Stimulated activated CD8-positive, alpha-beta memory T cell treated with anti-CD3 and anti-CD28 coated beads, Interleukin-4, amount 100 ng/mL, for 24 hours (primary cell): ENCODE measurements at places on chromosomes 6 and 20.

- DNase-seq, result no peak
Observed at GRCh38 chr6:47360388-47360787, 50.7 kb upstream of the TNFRSF21 start.

DNA sequence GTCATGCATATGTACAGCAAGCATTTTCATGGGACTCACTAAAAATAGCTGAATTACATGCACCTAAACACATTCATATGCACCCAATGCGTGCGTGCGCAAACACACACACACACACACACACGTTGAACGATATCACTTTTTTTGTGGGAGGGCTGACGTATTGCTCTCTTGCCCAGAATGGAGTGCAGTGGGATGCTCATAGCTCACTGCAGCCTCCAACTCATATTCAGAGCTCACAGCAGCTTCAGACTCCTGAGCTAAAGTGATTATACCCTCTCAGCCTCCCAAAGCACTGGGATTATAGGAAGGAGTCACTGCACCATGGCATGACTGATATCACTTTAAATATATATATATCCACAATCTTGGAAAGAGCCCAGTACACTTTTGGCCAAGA lies 620.4 kb upstream of the MANEA start:
- no peak for DNase-seq

DNA sequence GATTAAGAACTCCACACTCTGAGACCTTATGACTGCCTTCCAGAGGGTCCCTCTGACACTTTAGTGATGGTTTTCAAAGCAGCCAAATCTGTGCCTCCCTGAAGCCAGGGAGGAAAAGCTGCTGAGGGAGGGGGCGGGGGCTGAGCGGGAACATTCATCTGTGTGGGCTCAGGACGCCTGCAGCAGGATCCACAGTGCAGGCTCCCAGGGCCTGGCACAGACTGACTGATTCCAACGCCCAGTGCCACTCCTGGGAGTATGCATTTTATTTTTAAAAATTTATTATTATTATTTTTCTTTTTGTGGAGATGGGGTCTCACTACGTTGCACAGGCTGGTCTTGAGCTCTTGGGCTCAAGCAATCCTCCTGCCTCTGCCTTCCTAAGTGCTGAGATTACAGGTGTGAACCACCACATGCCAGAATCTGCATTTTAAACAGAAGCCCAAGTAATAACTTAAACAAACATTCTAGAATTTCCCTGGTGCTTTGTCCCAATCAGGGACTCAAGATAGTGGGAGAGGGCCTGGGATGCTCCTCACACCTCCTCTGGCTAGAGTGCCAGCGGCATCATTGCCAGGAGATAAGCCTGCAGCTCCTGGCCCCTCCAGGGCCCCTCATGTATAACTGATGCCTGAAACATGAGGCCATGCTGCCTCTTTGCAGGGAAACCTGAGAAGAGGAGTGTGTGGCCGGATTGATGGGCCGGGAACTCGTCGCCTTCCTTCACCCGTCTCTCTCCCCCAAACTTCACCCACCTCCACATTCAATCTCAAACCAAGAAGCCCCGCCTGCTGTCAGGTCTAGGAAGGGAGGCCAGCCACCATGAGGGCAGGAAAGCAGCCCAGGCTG lies 438 bp upstream of the TMC2 start:
- DNase-seq, result no peak

DNA sequence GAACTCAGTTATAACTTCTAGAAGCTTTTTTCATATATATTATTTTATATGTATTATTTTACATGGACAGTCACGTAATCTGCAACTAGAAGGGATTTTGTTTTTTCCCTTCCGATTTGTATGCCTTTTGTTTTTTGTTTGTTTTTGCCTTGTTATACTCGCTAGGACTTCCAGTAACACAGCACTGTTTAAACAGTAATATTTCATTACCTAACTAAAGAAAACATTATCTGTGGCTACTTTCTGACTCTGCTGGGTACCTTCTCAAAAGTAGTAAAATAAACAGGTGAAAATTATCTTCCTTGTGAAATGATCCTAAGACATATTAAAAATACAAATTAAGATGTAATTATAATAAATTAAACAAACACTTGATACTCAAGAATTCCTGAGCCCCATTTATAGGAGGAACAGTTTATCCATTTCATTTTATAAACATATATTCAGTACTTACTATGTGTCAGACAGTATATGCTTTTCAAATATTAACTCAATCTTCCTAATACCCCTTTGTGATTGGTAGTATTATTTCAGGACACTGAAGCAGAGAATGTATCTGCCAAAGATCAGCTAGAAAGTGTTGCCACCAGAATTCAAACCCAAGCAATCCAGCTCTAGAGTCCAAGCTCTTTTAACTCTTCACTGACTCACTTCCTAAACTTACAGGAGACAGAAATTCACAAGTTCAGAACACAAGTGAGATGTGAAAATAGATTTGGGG lies 65.3 kb downstream of the MAP3K5 start:
- DNase-seq, result no peak

DNA sequence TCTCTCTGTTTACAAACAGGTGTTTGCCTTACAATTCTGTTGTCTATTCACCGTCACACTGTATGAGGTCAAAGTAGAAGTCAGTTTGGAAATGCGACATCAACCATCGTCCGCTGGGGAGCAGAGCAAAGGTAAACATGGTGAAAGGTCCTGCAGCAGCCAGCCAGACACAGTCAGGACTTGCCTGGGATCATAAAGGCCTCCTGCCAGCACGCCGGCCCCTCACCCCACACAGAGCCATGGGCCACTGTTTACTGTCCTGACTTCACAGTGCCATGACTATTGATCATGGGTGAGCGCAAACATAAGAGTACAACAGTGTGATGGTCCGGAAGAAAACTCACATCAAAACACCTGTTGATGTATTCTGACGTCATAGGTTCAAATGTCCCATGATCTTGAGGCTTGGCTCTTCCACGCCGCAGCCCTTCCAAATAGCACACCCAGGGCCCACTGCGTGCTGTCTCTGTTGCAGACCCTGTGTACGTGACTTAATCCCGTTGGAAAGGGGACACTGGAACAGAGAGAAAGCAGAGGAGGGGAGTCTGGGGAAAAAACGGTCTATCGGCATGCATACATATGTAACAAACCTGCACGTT lies 16.9 kb upstream of the PPP1R3G start:
- no peak for DNase-seq

- no peak for DNase-seq
Observed at GRCh38 chr20:25508083-25508770, 77.1 kb downstream of the NINL start.

DNA sequence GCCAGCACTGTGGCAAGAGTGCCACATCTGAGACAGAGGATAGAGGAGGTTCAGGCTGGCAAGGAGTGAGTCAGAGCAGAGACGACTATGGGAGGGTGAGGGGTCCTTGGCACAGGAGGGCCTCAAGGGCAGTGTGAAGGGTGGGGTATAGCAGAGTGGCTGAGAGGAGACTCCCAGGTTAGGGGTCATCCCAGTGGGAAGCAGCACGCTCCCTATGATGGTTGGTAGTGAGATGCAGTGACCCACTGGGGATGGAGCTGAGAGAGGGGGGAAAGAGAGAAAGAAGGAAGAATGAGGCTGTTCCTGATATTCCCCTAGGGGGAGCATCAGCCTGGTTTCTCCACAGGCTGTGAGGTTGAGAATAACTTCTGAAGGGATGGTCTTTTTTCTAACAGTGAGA lies 97.3 kb downstream of the INSM1 start:
- no peak for DNase-seq

- peak; percentile 9 for DNase-seq
Observed at GRCh38 chr20:50450881-50451752, 59.1 kb upstream of the PTPN1 start.

- no peak for DNase-seq
Observed at GRCh38 chr6:107943626-107944439, 14.2 kb downstream of the SEC63 start.

- no peak for DNase-seq
Observed at GRCh38 chr6:14618759-14619418, 501.3 kb downstream of the CD83 start.

DNA sequence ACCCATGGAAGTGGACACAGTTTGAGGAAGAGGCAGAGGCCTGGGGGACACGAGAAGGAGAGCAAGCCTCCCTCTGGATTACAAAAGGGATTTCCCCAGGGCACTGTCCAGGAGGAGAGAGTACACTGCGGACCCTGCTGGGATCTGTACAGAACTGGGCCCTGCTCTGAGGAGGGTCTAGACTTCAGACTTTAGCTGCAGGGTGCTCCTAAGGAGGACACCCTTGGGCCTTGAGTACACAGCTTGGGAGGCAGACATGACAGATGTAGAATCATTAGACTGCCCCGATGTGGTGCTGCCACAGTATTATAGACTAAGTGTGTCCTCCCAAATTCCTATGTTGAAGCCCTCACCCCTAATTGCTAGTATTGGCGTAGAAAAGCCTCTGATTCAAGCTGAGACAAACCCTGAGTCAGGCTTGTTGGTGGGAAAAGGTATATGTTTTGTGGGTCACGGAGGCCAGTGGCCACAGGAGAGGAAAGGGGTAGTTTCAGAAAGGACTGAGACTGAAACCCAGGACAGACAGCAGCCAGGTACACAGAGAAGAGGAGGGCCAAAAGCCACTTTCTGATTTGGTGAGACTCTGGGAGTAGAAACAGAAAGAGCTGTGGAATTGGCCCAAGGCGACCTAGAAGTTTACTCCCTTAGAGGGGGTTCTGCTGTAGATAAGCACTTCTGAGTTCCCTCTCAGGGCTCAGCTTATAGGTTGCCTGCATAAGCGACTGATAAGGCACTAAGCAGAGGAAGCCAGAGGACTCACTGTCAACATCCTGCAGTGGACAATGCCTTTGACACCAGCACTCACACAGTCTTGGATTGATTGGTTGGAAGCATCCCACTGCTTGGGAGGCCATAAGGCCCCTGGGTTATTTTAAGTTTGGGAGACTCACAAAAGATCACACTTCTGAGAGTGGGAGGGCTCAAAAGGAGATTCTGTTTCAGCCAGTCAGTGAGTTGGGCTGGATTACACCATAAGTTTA lies 16.5 kb upstream of the SH3BGRL2 start:
- no peak for DNase-seq

GRCh38 chr6:155962276-155962675 lies 506.6 kb upstream of the NOX3 start:
- DNase-seq, result no peak

DNA sequence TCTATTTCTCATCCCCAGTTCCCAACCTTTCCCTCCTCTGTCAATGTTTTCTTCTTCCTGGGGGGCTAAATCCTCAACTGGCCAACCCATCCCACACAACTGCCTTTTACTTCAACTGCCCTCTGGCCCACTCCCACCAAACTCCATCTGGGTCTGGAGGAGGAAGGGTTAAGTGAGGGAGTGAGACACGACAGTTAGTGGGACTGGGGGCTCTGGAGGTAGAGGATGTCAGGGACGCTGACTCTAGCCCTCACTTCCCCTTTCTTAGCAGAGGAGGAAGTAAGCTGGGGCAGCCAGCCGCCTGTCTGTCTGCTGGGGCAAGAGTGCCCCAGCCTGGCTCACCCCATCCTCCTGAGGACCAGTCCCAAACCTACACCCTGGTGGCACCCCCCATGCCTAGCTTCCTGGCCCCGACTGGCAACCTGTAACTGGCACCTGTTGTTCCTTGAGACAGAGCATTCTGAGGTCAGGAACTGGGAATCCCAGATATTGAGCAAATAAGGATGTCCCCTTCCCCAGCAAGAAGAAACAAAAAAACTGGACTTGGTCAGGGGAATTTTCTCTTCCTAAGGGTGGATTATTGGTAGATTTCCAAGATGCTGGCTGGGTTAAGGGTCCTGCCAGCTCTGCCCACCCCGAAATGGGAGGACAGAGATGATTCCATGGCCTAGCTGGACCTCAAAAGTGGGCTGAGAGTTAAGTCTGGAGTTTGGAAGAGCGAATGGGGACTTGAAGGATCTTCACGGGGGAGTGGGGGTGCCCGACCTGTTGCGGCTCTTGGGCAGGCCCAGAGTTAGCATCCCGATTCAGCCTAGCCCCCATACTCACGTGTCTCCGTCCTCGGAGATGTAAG lies 971 bp downstream of the NFKBIE start:
- DNase-seq, result no peak

DNA sequence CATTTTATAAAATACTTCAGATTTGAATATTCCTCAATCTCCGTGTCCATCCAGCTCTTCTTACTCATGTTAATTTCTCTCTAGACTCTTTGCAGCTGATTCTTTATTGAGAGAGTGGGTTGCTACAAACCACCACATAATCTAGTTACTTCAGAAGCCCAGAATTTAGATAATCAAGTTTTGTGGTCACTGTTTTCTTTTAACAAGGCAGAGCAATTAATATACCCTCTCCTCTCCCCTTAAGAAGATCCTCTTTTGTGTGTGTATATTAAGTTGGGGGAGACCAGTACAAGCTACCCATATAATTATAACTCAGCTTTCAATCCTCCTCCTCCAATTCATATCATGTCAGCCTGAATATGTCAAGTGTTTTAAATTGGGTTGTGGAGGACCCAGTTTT lies 95.1 kb downstream of the IRAK1BP1 start:
- no peak for DNase-seq

- no peak for DNase-seq
Observed at GRCh38 chr6:54787825-54788224, 58.7 kb upstream of the FAM83B start.

DNA sequence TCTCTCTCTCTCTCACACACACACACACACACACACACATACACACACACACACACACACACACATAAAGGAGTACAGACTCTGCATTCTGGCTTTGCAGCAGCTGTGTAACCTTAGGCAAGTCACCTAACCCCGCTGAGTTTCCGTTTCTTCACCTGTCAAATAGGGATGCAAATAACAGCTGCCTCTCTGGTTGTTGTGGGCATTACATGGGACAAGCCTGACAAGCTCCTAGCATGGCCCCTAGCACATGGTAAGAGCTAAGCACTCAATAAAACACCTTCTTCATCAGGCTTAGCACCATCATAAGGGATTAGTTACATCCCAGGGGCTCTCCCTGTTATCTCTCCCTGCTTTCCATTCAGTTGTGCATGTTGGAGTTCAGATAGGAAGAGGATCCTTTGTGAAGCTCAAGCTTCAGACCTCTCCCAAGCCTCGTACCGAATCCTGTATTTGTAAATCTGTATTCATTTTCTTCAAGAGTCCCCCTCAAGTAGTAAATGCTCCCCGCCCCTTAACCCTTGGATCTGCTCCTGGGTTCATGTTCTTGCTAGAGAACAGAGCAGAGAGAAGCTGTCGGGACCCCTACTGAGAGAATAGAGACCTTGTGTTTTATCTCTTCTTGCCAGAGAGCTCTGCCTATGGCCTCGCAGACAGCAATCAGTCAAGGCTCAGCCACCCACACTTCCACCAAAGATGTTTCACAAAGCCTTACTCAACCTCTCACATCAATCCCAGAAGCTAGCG lies 2.2 kb downstream of the SLC13A3 start:
- no peak for DNase-seq
